ENCODE measurements at places on chromosomes 6 and 20.

GRCh38 chr6:51554029-51554428 is 533.4 kb downstream of the PKHD1 start:
- DNase-seq, result no peak

GRCh38 chr6:46985943-46986342 is 56.2 kb downstream of the ADGRF1 start:
- DNase-seq, result no peak

- DNase-seq, result no peak
Observed at GRCh38 chr20:757506-757905, 10.8 kb downstream of the SLC52A3 start.

DNA sequence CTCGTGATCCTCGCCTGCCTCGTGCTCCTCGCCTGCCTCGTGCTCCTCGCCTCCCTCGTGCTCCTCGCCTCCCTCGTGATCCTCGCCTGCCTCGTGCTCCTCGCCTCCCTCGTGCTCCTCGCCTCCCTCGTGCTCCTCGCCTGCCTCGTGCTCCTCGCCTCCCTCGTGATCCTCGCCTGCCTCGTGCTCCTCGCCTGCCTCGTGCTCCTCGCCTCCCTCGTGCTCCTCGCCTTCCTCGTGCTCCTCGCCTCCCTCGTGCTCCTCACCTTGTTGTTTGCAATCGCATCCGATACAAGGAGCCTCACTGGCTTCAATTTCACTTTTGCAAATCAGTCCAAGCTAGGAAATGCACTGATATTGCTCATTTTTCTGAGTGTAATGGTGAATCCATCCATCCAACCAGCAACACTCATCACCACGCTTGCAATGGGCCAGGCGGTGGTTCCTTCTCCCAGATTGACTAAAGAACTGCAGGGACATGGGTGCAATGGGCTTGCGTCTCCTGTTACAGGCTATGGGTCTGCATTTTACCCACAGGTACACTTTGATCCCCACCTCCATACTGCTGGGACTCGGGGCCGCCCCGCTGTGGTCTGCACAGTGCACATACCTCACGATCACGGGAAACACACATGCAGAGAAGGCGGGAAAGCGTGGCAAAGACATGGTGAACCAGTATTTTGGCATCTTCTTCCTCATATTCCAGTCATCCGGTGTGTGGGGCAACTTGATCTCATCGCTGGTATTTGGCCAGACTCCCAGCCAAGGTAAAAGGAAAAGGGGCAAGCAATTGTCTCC is 4.6 kb downstream of the UNC93A start:
- no peak for DNase-seq

All from HCEC 1CT (cell line).